Naive B cell (primary cell): ENCODE measurements at places on chromosomes 12 and 14.

DNA sequence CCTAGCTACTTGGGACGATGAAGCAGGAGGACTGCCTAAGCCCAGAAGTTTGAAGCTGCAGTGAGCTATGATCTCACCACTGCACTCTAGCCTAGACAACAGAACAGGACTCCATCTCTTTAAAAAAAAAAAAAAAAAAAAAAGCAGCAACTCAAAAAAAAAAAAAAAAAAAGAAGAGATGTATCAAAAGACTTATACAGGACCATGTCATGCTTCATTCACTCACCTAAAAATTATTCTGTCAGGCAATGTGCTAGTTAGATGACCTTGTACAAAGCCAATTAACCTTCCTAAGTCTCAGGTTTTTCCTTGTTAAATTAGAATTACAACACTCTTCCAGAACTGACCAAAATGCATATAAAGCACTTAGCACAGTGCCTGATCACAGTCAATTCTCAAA lies 50.9 kb downstream of the BAZ1A start:
- DNase-seq, result no peak

DNA sequence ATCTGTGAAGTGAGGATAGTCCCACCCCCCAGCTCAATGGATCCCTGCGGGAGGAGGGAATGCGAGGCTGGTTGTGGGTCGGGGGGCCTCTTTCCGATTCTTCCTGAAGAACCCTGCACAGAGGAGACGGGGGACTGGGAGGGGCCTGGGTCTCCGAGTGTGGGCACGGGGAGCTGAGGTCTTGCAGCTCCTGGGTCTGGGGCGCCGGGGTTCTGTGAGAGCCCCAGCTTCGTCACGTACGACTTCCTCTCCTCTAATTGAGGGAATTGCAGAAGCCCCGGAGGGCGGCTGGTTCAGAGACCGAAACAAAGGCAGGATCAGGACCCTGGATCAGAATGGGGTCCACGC lies 66.6 kb downstream of the DIO3 start:
- no peak for DNase-seq

DNA sequence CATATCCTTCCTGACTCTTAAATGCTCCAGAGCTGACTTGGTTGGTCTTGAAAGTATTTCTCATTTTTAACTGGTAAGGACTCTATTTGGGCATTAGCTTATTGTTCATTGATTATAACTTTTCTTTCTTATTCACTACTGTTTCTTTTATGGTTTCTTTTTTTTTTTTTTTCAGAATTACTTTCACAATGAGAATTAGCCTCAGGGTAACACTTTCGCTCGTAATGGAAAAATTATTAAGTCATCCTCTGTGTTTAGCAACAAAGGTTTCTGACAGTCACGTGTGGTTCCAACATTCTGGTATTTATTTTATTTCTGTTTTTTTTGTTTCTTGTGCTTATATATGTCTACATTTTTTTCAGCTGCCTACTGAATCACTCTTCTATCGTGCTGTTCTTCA lies 80.0 kb downstream of the METTL25 start:
- no peak for DNase-seq

- DNase-seq, result no peak
Measured at GRCh38 chr12:105352940-105353635, 22.6 kb downstream of the C12orf75 start.

- DNase-seq, result no peak
Measured at GRCh38 chr12:68609998-68610369, 715 bp upstream of the RAP1B start.

- DNase-seq, result no peak
Measured at GRCh38 chr14:95614349-95614748, 71.9 kb upstream of the TCL1B start.

DNA sequence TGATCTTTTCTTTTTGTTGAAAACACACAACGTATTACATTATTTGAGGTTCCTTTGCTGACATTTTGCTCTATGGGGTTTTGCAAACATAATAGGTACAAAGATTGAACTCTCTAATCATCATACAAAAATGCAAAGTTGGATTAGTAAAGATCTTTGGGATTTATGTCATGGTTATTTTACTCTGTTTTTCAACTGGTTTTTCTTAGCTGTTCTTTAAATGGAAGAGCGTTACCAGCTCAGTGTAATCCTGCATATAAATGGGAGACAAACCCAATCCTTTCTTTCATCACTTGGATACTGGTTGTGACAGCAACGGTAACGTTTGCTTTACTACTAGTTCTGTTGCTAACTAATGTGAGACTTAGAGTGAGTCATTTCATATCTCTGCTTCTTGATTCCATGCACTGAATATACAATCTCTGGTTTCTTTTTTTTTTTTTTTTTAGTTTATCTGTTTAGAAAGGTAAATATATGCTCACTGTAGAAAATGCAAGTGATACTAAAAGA lies 104.9 kb upstream of the NOVA1 start:
- no peak for DNase-seq

DNA sequence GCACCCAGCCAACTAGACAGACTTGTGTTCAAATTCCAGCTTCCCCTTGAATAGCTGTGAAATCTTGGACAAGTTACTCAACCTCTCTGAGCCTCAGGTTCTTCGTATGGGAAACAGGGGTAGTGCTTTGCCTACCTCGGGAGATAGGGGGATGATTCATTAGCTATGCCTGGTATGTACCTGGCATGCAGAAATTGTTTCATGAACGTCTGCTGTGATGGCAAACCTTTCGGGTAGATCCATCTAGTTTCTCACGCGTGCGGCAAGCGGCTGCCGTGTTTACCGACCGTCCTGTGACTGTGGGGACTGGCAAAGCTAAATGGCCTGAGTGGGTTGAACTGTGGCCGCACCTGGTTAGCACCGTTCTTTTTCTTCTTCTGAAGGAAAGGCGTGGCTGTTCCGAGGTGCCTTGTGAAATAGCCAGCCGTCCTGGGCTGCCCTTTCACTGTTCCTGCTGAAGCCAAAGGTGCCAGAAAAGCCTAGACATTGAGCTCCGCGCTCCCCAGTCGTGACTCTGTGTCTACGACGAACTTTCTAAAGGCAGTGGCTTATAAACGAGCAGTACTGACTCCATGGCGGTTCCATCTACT lies 40.6 kb upstream of the MED13L start:
- no peak for DNase-seq

GRCh38 chr14:33567731-33568130 lies 383.1 kb downstream of the EGLN3 start:
- no peak for DNase-seq

- DNase-seq, result no peak
Measured at GRCh38 chr14:34300882-34301734, 160.9 kb downstream of the SPTSSA start.

DNA sequence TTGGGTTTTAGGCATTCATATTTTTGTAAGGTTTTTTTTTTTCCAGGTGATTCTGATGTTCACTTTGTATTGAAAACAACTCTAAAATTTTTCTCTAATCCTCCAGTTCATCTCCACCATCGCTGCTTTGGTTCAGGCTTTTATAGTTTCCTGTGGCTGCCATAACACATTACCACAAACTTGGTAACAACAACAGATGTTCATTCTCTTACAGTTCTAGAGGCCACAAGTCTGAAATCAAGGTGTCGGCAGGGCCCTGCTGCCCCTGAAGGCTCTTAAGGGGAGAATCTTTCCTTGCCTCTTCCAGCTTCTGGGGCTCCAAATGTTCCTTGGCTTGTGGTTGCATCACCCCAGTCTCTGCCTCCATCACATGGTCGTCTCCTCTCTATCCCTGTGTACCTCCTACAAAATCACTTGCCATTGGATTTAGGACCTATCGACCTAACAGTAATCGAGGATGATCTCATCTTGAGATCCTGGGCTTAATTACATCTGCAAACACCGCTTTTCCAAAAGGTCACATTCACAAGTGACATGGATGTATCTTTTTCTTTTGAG lies 55.2 kb downstream of the PELI2 start:
- no peak for DNase-seq

GRCh38 chr12:41530441-41530840 lies 342.3 kb downstream of the PDZRN4 start:
- no peak for DNase-seq

GRCh38 chr12:102642199-102642598 lies 161.8 kb upstream of the IGF1 start:
- DNase-seq, result no peak

DNA sequence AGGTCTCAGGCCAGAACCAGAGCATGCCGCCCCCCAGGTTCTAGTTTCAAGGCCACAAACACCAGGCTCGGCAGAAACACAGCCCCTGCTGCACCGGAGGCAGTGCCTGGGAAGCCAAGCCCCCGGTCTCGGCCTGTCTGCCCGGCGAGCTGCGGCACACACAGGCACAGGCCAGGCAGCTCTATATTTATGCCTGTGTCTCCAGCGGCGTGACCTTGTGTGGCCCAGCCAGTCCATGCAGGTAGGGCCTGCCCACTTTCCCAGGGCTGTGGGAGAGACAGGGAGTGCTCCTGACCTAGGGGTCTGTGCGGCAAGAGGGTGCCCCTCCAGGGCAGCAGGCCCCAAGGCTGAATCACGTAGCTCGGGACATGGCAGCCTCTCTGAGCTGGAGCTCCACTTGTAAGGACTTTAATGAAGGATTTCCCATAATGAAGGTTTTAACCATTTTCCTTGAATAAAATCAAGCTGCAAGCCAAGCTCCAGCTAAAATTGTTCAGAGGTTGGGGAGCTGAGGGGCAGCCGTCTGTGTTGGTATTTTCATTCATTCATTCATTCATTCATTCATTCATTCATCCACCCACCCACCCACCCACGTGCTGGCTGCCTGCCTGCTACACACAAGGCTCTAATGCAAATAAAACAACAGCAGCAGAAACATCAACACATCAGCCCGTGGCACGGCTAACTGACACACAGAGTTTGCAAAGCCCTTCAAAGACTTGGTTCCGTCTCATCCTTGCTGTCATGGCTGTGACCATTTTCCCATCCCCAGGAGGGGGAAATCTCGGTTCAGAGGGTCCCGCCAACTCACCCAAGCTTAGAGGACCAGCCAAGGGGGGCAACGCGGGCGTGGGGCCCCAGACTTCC lies 92.0 kb downstream of the RFLNA start:
- no peak for DNase-seq

GRCh38 chr12:80860206-80860605 lies 77.5 kb downstream of the LIN7A start:
- DNase-seq, result no peak

GRCh38 chr12:57722716-57723629 lies 15.6 kb downstream of the AGAP2 start:
- no peak for DNase-seq

GRCh38 chr12:120061575-120062214 lies 54.9 kb downstream of the RAB35 start:
- DNase-seq, result no peak

DNA sequence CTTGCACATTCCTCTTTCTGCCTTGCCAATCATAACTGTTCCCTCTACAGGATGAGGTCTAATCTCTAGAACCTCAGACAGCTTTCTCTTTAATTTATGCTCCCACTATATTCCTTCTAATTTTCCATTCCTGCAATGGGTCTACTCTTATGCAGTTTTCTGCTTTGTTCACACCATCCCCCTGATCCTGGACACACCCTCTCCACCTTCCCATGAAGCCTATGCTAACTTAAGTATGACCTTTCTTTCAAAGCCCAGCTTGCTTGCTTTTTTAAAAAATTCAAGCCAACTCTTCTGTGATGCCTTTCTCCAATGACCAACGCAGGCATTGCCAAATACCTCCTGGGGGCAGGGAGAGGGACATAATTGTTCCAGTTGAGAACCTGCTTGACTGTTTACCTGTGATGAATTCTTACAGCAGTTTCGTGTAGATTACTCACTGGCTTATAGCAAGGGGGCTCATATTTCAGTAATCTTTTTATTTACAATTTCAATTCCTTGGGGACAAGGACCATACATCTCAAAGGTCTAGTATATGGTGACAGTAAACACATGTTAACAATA lies 7.8 kb downstream of the SLC38A1 start:
- DNase-seq, result no peak

DNA sequence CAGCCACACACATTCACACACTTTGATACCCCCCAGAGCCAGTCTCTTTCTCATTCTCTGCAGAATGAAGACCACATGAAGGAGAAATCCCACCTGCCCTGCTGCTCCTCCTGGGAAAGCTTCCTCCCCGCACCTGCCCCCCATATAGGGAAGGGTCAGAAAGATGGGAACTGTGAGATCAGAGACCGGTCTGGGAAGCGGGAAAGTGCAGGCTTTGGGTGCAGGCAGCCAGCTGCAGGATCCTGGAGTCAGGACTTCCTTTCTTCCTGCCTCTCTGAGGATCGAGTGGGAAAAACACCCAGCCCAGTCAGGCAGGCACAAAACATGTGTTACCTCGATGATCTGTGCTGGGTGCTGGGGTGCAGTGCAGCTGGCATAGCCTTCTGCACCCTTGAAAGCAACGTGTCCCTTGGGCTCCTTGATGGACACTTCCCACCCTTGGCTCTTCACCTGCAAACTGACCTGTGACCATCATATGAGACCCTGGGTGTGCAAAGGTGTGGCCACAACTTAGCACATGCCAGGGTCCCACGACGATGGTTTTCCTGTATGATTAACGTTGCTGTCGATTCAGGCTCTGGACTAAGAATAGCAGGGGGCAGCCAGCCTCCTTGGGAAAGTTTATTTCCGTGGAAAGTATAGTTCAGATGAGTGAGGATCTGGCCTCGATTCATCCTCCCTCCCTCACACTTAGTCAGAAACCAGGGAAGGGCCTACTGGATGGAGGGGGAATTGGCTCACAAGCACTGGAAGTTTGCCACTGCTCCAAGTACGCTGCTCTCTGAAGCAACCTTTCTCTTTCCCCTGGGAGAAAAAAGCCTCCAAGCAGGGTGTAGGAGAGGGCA lies 105.4 kb upstream of the MED13L start:
- no peak for DNase-seq
